ENCODE measurements at places on chromosomes 2 and 18.
A peak's percentile ranks its signal among the peaks of the same experiment; 100 is the strongest.

GRCh38 chr2:239956818-239957261 lies 68.3 kb downstream of the NDUFA10 start:
- DNase-seq = no peak

- no peak for DNase-seq
These were observed 20.9 kb upstream of the KIDINS220 start for GRCh38 chr2:8858264-8858663.

DNA sequence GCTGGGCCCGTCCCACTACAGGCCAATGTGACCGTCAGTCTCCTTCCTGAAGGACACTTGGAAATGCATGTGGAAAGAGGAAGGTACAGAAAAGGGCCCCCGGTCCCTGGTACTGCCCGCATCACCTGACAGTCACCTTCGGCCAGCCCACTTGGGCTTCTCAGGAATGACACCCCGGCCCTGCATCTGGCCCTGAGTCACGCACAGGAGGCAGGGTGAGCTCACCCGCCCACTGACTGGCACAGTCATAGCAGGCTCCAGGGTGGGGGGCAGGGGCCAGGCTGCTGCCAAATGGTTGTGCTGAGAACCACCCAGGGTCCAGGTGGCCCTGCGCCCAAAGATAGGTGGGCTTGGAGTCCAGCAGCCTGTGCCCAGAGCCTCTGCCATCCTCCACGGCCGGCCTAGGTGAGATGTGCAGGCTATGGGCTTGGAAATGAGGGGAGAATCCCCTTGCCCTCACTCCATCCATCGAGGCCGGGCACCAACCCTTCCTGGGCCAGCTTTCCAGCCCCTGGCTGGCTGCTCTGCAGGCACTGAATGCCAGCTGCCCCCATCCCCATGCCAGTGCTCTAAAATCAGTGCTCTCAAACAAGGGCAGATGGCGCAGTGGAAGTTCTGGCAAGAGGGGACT lies 14.1 kb downstream of the EMX1 start:
- no peak for DNase-seq

- no peak for DNase-seq
These were observed 65.3 kb downstream of the MEMO1 start for GRCh38 chr2:31945572-31945935.

DNA sequence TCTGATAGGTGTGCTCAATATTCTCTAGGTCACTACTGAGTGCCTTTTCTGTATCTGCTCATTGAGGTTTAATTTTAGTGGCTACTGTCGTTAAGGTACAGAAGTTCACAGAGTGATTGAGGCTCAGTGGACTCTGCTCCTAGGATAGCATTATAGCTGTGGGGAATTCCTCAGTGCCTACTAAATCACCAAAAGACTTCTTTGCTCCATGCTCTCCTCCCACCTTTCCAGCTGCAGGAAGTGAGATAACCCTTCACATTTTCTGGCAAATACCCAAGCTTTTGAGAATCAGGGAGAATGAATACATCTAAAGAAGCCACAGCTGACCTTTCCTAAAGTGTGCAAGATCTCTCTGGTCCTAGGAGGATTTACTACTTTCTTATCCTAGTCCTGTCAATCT lies 95.2 kb upstream of the FSIP2 start:
- no peak for DNase-seq

DNA sequence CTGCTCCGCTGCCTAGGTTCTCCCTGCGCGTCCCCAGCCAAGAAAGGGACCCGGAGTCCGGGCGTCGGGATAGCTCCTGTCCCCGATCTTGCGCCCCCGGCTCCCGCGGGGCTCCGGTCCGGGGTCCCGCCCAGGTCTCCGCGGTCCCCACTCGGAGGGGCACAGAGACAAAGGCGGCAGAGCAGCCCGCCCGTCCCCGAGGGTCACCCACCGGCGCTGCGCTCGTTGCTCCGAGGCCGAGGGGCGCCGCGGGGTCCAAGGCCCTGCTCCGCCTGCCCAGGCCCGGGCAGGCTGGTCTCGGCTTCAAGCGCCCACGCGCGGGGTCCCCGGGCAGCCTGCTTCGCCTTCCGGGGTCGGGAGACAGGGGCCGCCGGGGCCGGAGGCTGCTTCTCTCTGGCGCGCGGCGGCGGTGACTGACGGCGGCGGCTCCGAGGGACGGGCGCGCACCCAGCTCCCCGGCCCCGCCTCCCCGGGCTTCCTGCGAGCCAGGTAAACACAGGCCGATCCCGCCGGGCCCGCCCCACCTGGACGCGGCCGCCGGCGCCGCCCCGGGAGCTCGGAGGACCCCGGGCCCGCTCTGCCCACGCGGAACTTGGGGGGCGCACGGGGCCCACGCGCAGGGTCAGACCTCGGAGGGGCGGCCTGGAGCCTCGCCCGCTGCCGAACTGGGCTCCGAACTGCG lies at the start of gene MBP:
Gene MBP, minus strand, starts transcription at position 415 of the 682 bp plus-strand sequence. CDS start 27,522 bp downstream, outside the sequence.
- DNase-seq = peak; percentile 67

- DNase-seq = no peak
These were observed 11.3 kb downstream of the APOB start for GRCh38 chr2:21032338-21033236.

GRCh38 chr2:142104134-142104758 lies 26.6 kb downstream of the LRP1B start:
- DNase-seq = no peak

- DNase-seq = no peak
These were observed 106.8 kb downstream of the KLHL29 start for GRCh38 chr2:23491591-23492336.

DNA sequence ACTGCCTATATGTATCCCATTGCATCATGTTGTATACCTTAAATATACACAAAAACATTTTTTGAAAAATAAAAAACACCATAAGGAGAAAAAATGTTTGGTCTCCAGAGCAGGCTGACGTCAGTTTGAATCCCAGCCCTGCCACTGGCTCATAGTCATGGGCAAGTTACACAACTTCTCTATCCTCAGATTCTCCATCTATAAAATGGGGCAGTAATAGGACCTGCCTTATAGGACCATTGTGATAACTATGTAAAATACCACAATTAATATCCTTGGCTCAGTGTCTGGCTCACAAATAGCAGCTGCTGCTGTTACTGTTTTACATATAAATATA lies 135.6 kb downstream of the SMAD7 start:
- no peak for DNase-seq

GRCh38 chr18:57437402-57437765 lies 2.2 kb downstream of the ONECUT2 start:
- DNase-seq = no peak

GRCh38 chr2:48265169-48266030 lies 264.6 kb upstream of the STON1 start:
- no peak for DNase-seq

DNA sequence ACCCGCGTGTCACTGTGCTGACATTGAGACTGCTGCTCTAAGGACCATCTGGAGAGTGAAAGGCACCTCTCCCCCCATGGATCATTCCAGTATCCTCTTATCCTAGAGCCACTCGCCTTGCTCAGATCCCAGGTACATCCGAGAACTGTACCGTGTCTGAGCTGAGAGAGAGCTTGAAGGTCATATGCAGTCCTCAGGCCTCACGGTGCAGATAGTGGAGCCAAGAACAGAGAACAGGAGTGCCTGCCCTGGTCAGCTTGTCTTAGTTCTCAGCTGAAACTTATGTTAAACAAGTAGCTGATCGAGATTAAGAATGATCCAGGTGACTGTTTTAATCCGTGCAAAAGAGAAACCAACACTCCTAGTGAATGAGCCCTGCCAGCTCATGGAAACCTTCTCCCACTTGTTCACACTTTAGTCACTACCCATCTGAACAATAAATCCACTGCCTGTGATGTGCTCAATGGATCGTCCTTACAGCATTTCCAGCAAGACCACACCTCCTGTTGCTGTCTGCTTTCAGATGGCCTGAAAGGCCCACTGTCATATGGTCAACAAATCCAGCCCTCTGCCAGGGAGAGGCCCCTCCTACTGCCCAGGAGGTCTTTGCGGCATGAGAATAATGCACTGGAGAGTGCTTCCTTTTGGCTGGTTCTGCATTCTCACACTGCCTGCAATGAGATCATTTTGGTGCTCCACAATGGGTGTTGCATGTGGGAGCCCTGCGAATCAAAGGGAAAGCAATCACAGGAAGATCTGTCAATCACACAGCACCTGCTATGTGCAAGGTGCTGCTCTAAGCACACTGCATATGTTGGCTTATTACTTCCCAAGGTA lies 43.7 kb upstream of the APCDD1 start:
- DNase-seq = no peak

DNA sequence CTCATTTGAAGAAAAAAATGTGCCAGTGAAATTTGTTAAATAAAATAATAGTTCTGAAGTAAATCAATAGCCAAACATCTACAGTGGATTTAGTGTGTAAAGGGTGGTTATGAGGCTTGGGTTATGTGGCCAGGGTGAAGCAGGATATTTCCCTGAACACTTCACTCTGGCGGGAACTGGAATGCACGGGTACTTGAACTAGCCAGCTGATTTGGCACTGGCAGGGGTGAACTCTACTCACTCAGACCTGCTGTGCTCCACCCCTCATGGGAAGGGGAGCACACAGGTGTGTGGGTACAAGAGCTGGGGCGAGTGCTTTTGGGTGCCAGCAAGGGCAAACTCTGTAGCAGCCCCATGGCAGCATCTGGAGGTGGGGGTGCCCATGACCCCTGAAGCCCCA lies 278.2 kb downstream of the CALCRL start:
- DNase-seq = no peak

GRCh38 chr2:222592176-222592575 lies 63.7 kb downstream of the FARSB start:
- DNase-seq = no peak

DNA sequence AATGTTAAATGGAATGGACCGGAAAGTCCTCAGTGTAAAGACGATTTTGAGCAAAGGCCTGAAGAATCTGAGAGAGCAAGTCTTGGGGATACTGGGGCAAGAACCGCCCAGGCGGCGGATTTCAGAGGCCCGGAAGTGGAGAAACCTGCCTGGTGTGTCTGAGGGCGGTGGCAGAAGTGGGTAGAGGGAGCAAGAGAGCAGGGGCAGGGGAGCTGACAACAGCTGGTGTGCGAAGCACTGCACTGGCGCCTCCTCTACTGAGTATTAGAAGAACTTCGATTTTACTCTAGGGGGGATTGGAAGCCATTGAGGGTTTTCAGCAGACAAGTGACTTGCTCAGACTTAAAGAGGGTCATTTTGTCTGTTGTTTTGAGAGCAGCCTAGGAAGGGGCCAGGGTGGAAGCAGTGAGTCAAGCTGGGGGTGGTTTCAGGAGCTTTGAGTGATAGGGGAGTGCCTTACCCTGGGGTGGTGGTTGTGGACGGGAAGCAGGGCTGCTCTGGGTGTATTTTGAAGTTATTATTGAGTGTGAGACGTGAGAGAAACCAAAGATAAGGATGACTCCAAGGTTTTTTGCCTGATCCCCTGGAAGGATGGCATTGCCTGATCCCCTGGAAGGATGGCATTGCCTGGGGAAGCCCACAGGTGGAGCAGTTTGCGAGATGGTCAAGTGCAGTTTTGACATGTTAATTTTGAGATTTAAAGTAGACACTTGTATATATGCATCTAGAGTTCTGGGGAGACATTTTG lies 52.5 kb downstream of the ZNF236 start:
- no peak for DNase-seq

DNA sequence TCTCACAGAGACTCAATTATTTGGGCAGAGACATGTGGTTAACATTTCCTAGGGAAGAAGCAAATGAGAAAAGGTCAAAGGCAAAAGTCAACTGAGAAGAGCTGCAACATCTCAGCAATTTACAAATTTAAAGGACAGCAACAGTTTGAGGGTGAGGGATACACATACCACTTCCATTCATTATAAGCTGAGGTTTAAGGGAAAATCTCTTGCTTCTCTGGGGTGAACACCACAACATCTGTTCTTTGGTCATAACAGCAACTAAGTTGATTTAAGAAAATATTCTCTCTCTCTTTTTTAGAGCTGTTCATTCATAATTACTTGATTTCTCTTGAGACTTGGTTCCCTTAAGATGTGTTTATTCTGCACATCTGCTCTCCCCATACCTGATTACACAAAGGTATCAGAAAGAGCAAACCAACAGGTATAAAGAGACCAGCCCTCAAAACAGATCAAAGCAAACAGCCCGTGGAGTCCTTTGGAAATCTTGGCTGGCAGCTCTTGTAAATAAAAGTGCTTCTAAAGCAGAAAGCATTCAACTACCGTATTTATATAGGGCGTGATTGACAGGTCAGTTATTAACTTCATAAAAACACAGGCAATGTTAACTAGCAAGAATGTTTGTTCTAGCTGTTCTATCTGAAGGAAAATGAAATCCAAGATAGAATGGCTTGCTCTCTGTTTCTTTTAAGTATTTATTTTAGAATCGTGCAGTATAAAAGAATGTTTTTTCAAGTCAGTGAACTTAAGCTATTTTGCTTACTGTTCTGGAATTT lies 132.8 kb downstream of the THADA start:
- DNase-seq = no peak

- no peak for DNase-seq
These were observed 135.4 kb downstream of the PHLPP1 start for GRCh38 chr18:62850619-62851306.

- no peak for DNase-seq
These were observed 180.2 kb downstream of the SOCS6 start for GRCh38 chr18:70468861-70469547.

DNA sequence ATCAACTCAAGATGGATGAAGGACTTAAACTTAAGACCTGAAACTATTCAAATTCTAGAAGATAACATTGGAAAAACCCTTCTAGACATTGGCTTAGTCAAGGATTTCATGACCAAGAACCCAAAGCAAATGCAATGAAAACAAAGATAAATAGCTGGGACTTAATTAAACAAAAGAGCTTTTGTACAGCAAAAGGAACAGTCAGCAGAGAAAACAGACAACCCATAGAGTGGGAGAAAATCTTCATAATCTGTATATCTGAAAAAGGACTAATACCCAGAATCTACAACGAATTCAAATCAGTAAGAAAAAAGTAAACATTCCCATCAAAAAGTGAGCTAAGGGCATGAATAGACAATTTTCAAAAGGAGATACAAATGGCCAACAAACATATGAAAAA lies 171.2 kb downstream of the ERBB4 start:
- DNase-seq = no peak

- DNase-seq = no peak
These were observed 31.1 kb upstream of the PNO1 start for GRCh38 chr2:68126561-68126960.

DNA sequence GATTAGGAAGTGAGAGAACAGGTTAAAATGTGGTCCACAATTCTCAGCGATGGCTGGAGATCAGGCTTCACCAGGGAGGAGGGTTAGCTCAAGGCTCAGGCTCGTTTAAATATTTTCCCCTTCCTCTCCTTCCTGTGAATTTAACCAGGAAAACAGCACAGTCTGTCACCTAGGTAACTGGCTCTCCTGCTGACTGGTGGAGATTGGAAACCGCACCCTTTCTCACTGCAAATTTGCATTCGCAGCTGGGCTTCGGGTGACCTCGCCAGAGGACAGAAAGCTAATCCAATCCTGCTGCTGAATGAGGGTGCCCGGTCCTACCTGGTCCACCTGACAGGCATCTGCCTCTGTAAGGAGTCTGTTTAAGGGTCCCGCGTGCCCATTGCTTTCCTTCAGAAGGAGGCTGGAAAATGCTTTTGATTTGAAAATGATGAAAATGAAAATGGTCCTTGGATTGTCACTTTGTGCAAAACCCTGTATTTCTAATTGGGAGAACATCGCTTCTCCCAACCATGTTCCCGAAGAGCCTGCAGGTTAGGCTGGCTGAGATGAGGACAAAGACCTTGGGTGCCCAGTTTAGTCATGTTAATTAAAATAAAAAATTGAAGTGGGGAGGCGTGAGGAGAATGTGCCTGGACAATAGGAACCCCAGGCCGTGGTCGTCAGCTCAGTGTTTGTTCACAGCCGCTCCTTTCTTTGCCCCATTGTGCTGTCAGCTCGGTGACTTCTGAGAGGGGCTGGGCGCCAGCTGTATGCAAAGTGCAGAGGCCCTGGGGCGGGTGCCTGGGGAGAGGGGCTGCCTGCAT lies 43.4 kb upstream of the MTCL1 start:
- no peak for DNase-seq

- no peak for DNase-seq
These were observed 71.6 kb downstream of the TMEM131 start for GRCh38 chr2:97924194-97924593.
